Activated CD4-positive, CD25-positive, alpha-beta regulatory T cell treated with anti-CD3 and anti-CD28 coated beads, Interleukin-2, amount 50 U/mL, for 16 hours (primary cell): ENCODE measurements at places on chromosomes 7 and 10.

DNA sequence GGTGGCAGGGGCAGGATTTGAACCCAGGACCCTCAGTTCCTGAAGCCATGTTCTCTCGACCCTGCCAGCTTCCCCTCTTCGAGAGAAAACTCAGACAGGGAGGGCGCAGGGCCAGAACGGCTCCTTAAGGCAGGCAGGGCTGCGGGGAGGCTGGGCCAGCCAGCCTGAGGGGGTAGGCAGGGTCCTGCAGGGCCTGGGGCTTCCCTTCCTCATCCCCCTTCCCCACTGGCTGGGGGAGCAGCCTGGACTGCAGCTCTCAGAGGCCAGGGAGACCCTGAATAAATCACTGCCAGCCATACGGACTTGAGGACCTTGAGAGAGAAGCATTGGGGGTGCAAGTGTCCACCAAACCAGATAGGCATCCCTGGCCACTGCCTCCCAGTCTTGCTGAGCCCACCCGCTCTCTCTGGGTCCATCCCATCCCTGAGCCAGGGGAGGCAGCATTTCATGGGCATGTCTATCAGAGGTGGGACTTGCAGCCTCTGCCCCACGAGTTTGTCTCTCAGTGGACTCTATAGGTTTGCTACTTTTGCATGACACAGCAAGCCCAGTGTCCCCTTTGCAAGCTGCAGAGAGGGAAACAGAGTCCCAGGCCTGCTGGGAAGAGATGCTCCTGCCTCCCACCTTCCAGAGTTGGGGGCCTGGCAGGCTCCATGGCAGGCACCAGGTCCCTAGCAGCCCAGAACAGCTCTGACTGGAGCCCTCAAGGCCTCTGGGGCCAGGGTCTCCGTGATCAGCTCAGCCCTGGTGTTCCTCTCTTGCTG, 70.9 kb downstream of the MYL10 start:
- no peak for DNase-seq

DNA sequence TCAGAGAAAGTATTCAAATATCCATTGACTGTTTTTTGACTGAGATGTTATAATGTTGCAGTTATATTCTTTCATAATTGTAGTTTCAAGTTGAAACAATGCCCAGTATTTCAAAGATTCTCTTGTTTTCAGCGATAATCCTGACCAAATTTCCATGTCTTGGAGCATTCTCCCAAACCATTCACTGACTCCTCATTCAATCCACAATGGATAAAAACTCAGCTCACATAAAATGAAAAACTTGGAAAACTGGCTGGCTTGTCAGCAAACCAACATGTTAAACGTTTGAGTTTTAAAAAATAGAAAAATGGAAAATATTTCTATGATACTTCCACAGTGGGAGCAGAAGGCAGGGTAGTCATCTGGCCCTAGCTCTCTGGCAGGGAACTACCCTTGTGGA, 184.4 kb downstream of the C7orf25 start:
- no peak for DNase-seq

GRCh38 chr10:11345224-11346054, 266.0 kb downstream of the USP6NL start:
- DNase-seq = no peak

DNA sequence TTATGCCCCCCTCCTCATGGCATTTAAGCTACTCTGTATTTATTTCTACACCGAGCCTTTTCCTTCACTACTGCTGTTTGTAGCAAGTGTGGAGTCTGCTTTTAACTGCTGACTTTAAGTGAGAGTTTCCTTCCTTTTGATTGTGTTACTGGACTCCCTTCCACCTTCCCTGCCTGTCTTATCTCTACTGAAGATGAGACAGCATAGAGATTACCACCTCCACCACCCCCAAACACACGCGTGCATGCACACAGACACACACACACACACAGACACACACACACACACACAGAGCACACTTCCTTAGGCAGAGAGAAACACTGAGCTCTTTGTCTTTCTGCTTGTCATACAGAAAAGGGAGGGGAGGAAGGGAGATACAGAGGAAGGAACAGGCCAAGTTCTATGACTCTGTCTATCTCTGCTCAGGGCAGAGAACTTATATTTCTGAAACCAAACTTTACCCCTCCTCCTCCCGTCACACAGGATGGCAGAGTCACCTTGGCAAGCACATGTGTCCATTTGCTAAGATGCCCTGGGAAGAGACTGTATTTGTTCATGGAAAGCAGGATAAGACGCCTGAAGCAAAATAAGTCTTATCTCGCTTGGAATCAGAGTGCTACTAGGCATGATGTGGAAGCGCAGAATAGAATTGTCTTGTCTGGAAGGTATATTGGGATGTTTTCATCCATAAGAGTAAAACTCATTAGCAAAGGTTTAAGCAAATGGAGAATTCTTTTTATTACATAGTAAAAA, 81.8 kb upstream of the CAV2 start:
- no peak for DNase-seq

GRCh38 chr10:117320050-117320665, 55.1 kb downstream of the PDZD8 start:
- DNase-seq = no peak

GRCh38 chr7:126026421-126027088, 1096.9 kb upstream of the POT1 start:
- no peak for DNase-seq

- no peak for DNase-seq
These were observed 1.6 kb downstream of the DENND11 start for GRCh38 chr7:141700296-141700847.

DNA sequence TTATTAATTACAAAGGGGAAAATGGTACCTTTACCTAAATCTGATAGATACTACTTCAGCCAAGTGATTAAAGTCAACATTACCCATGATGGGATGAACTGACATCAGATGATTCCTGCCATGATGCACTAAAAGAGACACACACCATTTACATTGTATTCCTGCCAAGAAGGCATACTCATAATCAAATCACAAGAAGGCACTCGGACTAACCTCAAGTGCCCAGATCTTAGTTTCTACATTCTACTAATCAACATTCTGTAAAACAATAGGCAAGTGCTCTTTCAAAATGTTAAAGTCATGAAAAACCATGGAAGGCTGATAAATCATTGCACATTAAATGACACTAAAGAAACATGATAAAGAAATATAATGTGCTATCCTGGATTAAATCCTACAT, 44.4 kb downstream of the SLC35G1 start:
- DNase-seq = no peak

GRCh38 chr7:71285571-71286145, 153.7 kb downstream of the GALNT17 start:
- no peak for DNase-seq

DNA sequence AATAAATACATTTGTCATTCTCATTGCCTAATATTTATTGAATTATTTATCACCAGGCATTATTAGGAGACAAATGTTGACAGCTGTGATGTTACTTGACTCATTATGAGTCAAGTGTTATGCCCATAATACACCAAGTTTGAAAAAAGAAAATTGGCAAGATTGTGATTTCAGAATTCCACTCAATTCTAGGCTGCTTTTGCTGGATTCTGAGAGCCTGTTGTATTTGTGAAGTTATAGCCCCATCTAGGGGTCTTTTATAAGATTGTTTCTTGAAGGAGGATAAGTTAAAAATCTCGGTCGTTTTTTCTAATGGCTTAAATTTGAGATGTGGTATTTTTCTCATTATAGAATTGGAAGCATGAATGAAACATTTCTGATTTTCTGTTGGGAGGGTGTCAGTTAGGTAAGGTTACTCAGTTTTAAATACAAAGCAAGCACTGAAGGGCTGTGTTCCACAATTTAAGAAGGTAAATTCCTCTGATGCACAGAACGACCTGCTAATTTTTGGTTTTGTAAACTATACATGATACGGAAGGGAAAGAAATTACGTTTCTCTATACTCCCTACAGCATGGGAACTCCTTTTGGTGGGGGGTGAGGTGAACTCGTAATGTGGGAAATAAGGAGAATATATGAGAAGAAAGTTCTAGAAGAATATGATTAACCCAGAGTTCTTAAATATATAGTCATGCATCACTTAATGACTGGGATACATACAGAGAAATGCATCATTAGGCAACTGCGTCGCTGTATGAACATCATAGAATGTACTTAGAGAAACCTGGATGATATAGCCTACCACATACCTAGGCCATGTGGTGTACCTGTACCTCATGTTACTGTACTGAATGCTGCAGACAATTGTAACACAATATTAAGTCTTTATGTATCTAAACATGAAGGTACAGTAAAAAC, 2.6 kb downstream of the STK31 start:
- DNase-seq = no peak

DNA sequence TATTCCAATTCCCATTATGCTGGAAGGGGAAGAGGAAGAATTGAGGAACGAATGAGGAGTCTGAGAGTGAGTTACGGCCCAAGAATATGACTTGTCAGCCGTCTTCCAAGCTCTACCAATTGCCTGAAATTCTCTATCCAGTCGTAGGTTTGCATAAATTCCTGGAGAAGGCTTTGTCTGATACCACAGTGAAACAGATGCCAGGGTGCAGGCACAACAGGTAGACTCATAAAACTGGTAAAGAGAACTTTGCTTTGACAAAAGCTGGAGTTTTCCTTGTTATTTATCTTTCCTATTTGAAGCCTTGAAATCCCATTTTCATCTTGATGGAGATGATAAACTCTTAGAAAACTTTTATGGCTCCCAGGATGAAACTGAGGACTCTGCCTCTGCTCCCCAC, 251.2 kb downstream of the KCNMA1 start:
- DNase-seq = no peak

- DNase-seq = no peak
These were observed 177.6 kb downstream of the GNAI1 start for GRCh38 chr7:80312139-80312661.

GRCh38 chr10:61301575-61301974, 151.6 kb downstream of the TMEM26 start:
- DNase-seq = no peak

- DNase-seq = no peak
These were observed 40.4 kb upstream of the STEAP4 start for GRCh38 chr7:88347090-88347489.

GRCh38 chr7:5309146-5309545, 26.4 kb downstream of the SLC29A4 start:
- no peak for DNase-seq

GRCh38 chr10:104311184-104311720, 27.0 kb downstream of the ITPRIP start:
- no peak for DNase-seq

DNA sequence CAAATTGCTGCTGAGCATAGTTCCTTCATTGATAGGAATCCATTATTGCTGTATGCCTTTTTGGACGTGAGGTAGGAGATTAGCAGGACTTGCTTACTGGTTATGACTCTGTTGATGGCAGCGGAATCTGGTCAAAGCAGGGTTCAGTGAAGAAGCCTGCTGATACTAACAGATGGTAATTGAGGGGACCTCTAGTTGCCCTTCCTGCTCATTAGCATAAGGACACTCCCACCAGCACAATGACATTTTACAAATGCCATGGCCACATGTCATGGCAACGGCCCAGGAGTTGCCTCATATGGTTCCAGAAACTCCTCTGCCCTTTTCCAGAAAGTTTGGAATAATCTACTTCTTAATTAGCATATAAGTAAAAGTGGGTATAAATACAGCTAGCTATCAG, 417.5 kb downstream of the CDC14C start:
- no peak for DNase-seq

GRCh38 chr10:18414061-18414460, 237.3 kb downstream of the NSUN6 start:
- no peak for DNase-seq

DNA sequence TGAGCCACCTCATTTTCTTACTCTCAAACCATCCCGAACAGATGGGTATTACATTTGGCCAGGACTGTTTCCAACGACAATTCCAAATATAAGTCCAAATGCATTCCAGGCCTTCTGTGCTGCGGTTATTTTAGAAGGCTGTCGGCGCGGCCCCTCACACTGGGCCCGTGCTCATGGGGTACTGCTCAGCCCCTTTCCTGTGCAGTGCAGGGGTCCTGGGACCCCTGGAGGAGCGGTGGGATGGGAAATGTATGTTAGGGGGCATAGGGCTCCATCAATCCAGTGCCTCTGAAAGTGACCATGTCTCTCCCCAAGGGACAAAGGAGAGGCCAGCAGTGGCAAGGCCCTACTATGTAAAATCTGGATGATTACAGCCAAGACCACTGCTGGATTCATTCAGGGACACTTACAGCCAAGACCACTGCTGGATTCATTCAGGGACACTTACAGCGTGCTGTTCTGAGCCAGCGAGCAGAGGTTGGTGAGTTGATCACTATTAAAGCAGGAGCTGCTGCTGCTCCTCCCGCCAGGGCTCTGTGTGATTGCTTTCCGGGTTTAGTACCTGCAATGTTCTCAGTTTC, 66.3 kb downstream of the CHST15 start:
- DNase-seq = no peak

- no peak for DNase-seq
These were observed 6.1 kb downstream of the LRRN3 start for GRCh38 chr7:111096997-111097396.

DNA sequence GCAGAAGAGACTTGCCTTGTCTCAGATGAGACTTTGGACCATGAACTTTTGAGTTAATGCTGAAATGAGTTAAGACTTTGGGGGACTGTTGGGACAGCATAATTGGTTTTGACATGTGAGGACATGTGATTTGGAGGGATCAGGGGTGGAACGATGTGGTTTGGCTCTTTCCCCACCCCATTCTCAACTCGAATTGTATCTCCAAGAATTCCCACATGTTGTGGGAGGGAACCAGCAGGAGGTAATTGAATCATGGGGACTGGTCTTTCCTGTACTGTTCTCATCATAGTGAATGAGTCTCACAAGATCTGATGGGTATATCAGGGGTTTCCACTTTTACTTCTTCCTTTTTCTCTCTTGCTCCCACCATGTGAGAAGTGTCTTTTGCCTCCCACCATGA, 229.7 kb upstream of the KCND2 start:
- DNase-seq = no peak

GRCh38 chr10:47193666-47194065, 106.3 kb upstream of the GDF10 start:
- no peak for DNase-seq

GRCh38 chr10:99682752-99683151, 23.4 kb downstream of the ENTPD7 start:
- DNase-seq = no peak

DNA sequence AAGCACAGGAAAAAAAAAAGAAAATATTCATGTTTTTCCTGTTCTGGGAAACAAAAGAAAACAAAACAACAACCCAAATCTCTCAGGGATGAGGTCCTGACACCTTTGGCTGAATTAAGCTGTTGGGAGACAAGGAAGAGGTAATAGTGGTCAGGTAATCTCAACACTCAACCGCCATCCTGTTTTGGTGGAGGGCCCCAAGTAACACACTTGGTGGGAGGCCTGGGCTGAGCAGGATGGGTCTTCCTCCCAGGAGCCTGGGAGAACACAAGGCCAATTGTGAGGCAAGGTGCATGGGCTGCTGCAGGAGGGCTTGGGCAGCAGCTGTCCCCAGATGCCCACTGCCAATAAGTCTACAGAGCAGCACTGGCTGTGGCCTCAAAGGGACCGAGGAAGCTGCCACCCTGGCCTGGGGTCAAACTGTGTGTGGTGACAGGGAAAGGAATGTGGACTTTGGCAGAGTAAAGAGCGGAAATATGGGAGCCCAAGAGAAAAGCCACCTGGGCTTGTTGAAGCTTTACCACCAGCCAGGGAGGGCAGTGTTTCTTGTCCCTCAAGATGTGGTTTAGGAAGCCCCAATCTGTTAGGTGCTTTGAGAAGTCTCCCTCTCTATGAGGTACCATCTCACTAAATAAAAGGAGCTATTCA, 93.5 kb upstream of the SLC25A13 start:
- DNase-seq = no peak
